ENCODE measurements at places on chromosomes 2 and 18.

- DNase-seq = no peak
Measured at GRCh38 chr18:32258558-32259204, 68.8 kb downstream of the MEP1B start.

DNA sequence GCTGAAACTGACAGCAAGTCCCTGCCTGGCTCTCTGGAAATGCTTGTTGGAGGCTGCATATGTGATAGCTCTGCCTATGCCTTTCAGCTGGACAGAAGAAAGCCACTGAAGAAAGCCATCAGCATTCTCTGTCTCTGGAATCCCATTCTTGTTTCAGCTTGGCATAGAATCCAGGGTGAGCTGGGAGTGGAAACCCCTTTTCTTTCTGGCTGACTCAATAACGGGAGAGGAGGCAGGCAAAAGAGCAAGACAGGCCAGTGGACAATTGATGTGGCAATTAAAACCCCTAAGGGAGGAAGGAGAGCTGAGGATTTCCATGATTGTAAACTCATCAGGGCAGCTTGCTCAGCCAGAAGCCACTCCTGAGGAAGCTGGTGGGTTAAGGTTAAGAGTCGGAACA is 208.1 kb downstream of the CLIP4 start:
- no peak for DNase-seq

DNA sequence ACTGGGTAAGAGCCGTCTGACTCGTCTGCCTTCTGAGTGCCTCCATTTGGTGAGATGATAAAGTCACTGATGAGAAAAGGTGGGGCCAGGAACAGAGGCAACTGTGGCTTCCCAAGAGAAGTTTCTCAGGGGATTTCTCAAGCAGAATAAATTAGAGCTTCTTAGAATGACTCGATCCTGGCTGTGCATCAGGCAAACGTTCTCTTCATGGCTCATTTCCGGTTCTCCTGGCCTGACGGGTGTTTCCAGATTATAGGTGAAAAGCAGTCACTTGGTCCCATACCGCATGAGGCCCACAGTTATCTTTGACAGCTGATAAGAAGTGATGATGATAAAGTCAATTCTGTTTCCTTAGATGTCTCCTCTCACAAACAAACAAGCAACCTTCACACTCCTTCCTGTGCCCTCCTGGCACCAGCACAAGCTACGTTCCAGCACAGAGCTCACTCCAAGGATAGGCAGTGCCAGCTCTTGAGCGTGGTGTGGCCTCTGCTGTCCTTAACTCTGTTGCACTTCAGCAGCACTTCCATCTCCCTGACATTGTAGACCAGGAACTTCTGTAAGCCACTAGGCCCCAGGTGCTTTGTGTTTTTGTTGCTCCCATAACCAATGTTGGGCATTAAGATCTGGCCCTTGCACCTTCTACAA is 37.8 kb upstream of the KCNF1 start:
- peak; percentile 21 for DNase-seq

DNA sequence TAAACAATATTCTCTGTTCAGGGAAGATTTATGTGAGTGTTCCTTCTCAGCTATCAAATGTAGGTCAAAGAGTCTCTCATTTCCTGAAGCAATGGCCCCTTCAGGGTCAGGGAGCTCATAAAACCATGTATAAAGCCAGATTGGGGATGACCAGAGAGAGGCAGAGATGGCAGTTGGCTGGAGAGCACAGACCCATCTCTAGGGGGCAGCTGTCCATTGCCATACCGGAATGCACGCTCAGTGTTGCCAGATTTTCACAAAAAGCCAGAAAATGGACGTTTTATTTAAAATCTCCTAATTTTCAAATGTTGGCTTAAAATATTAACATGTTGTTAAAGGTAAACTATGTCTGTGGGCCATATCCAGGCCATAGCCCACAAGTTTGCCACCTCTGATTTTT is 1920.7 kb upstream of the CELF4 start:
- DNase-seq = peak; percentile 5

- no peak for DNase-seq
Measured at GRCh38 chr18:13183790-13184189, 34.8 kb upstream of the LDLRAD4 start.

GRCh38 chr2:170361090-170361936 is 183.4 kb downstream of the MYO3B start:
- peak; percentile 41 for DNase-seq

GRCh38 chr18:191725-192124 is 33.4 kb downstream of the USP14 start:
- DNase-seq = no peak

DNA sequence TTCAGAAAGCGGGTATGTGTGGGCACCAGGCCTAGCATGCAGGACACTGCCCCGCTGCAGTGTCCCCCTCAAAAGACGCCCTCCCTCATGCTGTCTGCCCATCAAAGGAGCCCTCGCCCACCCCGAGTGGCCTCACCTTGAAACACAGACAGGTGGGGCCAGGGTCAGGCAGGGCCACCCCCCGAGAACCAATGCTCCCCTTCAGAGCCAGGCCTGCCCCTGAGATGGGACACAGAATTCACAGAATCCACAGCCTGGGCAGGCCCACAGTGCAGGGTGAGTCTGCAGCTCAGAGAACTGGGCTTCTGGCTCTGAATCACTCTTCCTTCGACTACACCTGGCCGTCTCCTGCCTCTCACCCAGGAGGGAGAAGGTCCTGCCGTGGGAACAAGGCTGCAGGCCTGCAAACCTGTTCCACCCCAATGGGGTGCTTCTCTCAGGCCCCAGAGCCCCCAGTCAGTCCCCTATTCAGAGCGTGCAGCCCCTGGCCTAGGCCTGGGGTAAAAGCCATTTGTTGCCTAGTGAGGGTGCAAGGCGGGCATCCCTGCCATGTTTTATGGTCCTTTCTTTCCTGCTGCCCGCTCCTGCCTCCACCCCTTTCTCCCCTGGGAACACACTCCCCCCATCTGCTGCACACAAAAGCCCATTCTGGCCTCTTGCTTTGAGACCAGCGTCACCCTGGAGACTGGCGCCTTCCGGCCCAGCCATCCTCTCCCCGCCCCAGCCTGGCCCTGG is 11.3 kb upstream of the ARHGEF4 start:
- DNase-seq = no peak

DNA sequence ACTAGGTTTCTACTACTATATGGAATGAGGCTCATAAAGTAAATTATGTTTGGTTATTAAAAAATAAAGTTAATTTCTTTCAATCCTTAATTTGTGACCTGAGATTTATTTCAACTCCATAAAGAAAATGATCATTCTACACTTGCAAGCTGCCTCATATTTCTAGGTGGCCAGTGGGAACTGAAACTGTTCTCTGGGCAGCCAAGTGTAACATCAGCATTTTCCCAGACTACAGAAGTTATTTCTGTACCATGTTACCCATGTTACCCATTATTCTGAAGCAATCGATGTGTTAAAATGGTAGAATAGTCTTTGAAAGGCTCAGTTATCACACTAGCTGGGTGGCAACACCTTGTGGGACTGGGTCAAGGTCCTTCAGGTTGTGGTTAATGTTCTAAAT is 139.3 kb upstream of the FBXO11 start:
- no peak for DNase-seq

GRCh38 chr2:68169308-68169707 is 11.6 kb downstream of the PNO1 start:
- no peak for DNase-seq

- peak; percentile 97 for DNase-seq
Measured at GRCh38 chr2:19611491-19612332, 253.3 kb upstream of the OSR1 start.

Data from EL (cell line).